ENCODE measurements at places on chromosomes 1 and 21.
A peak's percentile ranks its signal among the peaks of the same experiment; 100 is the strongest.

DNA sequence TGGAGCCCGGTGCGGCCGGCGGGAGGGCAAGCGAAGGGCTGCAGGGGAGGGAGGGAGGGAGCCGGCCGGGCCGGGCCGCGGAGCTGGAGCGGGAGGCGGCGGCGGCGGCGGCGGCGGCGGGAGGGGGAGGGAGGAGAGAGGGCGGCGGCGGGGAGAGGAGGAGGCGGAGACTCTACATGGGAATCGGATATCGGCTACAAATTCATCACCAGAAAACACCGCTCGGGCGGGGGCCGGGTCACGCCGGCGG lies at the start of gene AKT3:
Gene AKT3 (minus strand): TSS at position 42 of the 250 bp plus-strand sequence. CDS start 7,073 bp downstream, outside the sequence.
- DNase-seq = no peak

DNA sequence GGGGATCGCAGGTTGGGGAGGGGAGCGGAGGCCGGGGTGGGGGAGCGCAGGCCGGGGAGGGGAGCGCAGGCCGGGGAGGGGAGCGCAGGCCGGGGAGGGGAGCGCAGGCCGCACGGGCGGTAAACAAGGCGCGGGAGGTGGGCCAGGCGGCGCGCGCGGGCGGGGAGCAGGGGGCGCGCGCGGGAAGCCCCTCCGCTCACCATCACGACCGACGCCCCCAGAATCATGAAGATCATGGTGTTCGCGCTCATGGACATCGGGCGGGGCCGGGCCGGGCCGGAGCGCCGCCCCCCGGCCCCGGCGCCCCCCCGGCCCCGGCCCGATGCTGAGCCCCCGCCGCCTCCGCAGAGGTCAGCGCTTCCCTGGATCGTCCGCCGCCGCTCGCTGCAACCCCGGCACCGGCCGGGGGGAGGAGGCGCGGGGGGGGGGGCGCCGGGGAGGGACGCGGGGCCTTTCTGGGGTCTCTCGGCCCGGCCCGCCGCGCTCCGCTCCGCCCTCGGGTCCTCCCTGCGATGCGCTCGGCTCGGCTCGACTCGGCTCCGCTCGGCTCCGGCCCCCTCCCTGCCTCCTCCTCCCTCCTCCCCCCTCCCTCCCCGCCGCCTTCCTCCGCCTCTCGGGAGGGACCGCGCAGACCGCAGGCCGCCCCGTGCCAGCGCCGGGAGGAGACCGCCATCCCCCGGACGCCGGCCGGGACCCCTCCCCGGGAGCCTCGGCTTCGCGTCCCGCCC lies at the start of gene TMEM240:
Gene TMEM240 (minus strand): TSS at position 535 of the 728 bp plus-strand sequence. CDS start 278 bp downstream, at position 257.
- peak; percentile 68 for DNase-seq

DNA sequence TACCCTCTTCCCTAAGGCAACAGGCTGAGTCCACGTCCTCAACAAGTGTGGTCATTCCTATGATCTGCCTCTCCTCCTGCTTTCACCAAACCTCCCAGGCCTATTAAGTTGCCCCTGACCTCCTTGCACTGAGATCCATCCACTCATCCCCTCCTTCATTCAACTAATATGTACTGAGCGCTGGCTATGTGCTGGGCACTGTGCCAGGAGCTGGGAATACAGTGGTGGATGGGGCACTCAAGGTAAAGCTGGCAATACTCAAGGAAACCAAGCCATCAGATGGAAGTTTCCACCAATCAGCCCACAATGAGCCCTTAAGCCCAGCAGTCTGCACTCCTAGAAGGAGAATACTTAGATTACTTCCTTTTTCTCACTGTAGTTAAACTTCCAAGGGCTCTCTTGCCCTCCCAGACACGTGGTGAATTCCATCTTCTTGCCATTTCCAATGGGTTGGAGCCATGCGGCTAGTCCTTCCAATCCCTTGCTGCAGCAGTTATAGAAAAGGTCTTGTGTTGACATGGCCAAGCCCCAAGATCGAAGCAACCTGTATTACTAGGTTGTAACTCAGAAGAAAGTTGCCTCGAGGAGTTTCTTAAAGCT lies 279.9 kb upstream of the RUNX1 start:
- DNase-seq = no peak

DNA sequence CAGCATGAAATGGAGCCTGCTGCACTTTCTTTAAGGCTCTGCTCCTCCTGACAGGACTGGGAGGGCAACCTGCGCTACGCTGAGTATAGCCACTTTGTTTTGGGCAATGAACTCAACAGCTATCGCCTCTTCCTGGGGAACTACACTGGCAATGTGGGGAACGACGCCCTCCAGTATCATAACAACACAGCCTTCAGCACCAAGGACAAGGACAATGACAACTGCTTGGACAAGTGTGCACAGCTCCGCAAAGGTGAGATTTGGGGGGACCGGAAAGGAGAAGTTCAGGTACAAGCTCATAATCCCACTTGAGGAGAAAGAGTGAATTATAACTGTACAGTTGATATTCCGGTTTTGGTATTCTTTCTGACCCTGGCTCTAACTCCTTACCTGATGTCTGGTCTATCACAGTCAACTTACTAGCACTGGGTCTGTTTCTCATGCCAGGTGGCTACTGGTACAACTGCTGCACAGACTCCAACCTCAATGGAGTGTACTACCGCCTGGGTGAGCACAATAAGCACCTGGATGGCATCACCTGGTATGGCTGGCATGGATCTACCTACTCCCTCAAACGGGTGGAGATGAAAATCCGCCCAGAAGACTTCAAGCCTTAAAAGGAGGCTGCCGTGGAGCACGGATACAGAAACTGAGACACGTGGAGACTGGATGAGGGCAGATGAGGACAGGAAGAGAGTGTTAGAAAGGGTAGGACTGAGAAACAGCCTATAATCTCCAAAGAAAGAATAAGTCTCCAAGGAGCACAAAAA lies 5.4 kb downstream of the ANGPTL7 start:
- no peak for DNase-seq

- no peak for DNase-seq
Measured at GRCh38 chr1:180566026-180566425, 7.3 kb downstream of the OVAAL start.

DNA sequence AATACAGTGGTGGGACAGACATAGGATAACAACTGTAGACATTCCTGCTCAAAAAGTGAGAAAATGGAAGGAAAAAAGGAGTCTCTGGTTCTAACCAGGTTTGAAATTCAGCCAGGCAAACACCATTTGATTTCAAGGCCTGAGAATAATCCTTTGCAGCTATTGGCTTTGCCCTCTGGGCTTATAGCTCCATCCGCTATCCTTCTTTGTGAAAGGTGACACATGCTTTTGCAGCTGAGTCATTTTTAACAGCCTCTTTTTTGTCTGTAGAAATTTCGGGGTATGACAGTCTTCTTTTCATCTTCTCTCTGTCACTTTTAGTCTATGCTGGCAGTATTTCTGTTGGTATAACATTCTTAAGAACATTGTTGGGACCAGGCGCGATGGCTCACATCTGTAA lies 16.2 kb downstream of the SDHC start:
- DNase-seq = no peak

- no peak for DNase-seq
Measured at GRCh38 chr1:67795179-67795912, 37.9 kb downstream of the GNG12 start.

DNA sequence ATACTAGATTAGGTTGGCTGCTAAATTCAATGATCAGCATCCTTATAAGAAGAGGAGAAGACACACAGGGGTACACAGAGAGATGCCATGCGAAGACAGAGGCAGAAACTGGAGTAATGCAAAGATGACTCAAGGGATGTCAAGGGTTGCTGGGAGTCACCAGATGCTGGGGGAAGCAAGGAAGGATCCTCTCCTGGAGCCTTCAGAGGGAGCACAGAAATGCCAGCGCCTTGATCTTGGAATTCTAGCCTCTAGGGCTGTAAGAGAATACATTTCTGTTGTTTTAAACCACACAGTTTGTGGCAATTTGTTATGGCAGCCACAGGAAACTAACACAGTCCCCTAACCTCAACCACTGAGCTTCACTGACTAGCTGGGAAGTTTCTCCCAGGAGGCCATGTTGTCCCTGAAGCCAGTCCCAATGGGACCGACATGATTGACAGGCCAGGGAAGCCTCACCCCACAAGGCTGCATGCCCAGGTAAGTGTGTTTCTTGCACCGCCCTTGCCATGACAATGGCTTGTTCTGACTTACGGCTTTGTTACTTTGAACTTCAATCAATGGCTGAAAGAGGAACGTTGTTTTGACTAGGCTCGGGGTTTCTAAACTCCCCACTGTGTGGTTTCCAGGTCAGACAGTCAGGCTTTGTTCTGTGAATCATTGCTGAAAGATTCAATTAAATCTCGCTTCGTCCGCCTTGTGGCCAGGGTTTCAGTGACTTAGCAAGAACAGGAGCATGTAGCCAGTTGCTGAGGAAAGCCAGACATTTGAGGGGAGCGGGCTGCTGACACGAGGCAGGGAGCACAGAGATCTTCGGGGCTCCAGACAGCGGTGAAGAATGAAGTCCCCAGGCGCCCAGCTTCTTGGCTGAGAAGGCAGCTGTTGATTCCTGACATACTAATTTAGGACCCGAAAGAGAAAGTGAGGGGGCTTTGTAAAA lies 62.3 kb downstream of the RUNX1 start:
- DNase-seq = peak; percentile 81

DNA sequence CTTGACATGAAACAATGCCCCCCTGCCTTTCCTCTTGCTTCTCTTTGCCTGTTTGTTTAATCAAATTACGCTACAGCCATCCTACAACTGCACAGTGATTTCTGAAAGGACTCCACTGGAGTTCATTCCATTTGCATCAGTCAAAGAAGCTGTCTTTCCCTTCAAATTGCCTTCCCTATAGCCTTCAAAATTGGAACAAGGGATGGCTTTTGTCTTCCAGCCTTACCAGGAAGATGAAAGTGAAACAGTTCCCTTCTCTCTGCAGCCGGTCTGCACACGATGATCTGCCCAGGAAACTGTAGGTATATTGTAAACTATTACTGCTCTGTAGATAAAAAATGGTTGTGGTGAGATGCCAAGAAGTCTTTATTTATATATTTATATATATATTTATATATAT lies 65.6 kb upstream of the ETS2 start:
- DNase-seq = no peak

DNA sequence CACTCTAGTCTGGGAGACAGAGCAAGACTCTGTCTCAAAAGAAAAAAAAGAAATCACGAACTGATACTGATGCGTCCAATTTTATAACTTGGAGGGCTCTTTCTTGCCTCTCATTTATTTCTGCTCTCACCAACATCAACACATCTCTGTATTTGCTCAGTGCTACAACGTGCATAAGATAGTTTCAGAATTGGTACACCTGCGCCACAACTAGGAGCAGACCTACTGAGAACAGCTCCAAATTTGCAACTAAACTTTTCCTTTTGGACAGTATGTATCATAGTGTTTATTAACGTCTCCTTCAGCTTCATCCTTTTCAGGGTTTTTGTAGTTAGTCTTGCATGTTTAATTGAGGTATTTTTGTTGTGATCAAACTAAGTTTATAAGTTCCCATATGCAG lies 27.7 kb downstream of the TRAPPC10 start:
- no peak for DNase-seq

Measured in CD4-positive, alpha-beta T cell treated with Interleukin-6 for 4 hours (primary cell).